NCI-H82 (cell line): ENCODE measurements at places on chromosomes 5 and 9.

DNA sequence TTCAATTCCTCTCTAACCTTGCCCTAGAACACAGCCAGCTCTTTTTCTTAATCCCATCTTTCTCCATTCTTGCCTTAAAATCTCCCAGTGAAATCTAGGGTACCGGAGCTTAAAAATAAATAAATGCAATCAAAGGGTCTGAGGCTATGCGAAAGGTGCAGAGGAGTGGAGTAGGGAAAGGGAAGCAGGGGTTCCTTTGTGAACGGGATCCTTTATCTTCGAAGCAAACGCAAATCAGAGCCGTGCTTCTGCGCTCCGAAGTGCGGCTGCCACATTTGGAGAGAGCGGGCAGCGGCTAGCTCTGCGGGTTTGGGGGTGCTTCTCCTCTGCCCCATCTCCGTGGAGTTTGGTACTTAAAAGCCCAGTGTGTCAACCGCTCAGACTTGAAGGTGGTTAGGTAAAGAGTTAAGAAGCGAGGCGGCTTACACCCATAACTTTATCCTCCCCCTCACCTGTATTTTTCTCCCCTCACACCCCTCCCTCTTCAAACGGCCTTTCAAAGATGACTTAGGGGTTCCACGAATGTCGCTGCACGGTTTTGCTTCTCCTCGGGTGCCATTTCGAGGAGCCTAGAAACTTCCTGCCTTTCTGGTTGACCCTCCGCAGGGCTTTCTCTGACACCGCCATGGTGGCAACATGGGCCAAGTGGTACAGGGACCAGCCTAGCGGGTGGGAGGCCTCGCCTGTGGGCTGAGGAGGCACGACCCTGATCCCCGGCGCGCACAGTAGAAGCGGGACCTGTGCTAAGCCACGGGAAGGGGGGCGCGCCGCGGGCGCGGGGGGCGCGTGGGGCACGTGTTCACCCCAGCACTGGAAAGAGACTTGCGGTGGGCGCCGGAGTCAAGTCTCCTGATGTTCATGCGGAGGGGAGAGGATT lies 31.7 kb upstream of the NFIB start:
- DNase-seq = no peak

- DNase-seq = no peak
Measured at GRCh38 chr5:12214267-12215015, 310.2 kb upstream of the CTNND2 start.

- no peak for DNase-seq
Measured at GRCh38 chr9:91835216-91835615, 114.8 kb downstream of the ROR2 start.

DNA sequence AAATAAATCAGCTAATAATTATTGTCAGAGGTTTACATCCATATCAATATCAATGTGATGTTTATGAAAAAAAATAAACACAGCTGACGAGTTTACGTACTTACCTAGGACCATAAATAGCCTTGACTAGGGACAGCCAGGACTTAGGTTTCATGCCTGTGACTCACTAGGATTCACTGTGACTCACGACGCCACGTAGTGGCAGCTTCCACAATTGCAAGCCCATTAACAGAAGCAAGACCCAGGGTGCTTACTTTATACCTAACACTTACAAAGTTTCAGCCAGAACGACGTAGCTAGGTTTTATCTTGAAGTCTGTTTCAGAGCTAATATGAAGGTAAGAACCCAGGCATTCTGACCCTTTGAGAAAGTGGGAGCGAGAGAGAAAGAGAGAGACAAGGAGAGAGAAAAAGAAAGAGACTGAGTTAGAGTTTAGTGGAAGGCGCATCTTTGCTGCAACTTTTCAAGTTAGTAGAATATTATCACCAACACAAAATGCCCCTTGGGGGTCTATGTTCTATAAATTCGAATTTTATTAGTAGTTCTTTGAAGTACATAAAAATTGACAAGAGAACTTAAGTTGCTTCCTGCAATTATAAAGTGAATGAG lies 191.2 kb downstream of the GNA14 start:
- peak; percentile 86 for DNase-seq

- DNase-seq = no peak
Measured at GRCh38 chr5:175003531-175003930, 279.1 kb downstream of the MSX2 start.

GRCh38 chr9:2047916-2048315 lies 32.8 kb downstream of the SMARCA2 start:
- DNase-seq = no peak
